ENCODE measurements at places on chromosomes 12 and 14.

DNA sequence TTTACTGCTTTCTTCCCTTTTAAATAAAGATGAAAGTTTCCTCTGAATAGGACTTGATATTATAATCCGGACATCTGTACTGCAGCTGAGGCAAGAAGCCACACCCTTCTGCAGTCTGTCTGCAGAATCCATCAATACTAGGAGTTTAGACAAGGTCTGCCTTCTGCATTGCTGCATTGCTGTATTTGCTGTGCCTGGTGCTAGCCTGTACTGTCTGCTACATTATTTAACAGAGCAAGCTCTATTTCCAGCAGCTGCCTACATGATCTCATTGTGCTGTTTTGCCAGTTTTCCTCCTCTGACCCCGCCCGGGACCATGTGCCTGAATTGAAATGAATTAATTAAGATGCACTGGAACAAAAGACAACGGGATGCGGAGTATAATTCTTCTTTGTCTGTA lies 1.7 kb downstream of the TUBA1A start:
- DNase-seq, result peak; percentile 66

DNA sequence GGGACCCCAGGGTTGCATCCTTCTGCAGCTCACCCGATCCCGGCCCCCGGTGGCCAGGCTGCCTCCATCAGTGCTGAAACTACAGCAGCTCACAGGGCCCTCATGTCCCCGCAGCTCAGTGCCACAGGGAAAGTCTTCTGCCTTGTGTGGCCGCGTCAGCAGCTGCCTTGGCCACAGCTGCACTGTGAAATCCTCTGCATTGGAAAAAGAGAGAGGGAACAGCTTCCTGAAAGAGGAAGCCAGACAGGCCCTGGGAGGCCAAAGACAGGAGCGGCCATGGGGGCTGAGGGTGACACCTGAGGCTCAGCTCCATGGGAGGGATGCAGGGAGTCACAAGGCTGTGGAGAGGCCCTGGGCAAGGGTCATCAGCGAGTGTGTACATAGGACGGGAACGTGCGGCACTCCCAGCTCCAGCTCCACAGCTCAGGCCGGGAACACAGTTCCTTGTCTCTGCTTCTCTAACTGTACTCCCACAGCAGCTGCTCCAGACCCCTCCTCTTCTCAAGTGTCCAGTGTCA lies 32.7 kb downstream of the PARP2 start:
- no peak for DNase-seq

DNA sequence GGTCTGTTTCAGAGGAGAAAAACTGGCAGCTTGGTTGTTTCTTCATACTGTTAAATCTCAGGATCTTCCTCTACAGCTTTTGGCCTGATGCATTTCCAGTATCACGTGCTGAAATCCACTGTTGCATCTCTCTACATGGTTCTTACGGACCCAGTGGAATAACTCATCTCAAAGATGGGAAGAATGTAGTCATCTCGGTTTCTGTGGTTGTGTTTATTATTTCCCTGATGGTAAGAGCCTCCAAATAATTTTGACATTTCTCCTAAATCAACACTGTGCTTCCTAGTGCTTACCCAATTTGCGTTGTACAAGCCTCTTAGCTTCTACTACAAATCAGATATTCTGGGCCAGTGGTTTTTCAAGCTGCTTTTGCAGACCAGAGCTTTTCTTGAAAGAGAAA lies 812.8 kb downstream of the C12orf50 start:
- DNase-seq, result no peak

GRCh38 chr12:47574252-47575021 lies 131.4 kb downstream of the RPAP3 start:
- no peak for DNase-seq

DNA sequence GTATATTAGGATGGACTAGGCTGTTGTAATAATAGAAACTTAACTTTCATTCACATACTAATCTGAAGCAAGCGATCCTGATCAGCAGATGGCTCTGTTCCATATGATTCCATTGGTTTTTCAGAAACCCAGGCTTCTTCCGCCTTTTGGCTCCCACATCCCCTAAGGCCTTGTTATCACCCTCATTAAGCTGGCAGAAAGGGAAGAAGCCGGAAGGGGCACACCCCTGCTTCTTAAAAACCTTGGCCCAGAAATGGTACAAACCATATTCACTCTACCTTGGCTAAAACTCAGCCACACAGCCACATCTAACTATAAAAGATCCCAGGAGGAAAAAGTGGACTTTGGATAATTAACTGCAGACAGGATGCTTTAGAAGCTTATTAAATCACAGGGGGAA lies 329.2 kb downstream of the PCNX1 start:
- DNase-seq, result no peak
